Stimulated activated CD8-positive, alpha-beta memory T cell treated with anti-CD3 and anti-CD28 coated beads, Interleukin-15, amount 100 ng/mL, for 24 hours (primary cell): ENCODE measurements at places on chromosomes 2 and 18.

DNA sequence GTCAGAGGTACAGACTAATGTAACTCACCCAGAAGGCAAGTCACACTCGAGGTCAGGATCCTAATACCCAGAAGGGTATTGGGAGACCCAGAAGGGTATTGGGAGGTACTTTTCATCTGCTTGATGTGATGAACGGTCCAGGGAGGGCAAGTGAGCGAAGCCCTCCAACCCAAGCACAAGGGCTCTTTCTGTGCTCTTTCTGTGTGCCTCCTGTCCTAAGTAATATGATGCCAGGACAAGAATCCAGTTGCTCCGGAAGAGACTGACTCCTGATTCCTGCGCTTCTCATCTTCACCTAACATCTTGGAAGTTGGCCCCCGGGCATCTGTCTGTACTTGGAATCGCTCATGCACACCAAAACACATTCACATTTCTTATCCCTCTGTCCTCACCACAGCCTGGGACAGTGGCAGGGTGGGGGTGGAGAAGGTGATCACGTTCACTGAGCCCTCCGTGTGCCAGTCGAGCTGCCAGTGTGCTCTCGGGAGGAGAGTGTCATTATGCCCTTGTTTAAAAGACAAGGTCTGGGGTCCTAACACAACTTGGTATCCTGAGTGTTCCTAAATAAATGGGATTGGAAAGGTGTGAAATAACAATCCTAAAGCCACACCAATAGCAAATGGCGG is 17.1 kb downstream of the GYPC start:
- DNase-seq, result no peak

DNA sequence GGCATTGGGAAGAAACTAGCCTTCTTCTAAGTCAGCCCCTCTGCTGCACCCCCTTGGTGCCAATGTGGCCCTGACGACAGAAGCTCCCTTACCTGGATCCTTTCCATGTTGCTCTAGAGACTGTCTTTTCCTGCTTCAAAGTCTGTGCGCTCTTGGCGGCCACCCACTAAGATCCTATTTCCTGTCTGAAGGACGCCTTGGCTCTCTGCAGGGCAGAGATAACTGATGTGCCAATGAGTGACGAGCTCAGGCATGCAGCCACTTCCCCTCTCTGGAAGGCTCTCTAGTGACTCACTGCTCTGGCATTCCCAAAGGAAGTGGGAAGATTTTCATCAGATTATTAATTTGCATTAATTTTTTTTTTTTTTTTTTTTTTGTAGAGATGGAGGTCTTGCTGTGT is 273.5 kb downstream of the CDH20 start:
- DNase-seq, result no peak

DNA sequence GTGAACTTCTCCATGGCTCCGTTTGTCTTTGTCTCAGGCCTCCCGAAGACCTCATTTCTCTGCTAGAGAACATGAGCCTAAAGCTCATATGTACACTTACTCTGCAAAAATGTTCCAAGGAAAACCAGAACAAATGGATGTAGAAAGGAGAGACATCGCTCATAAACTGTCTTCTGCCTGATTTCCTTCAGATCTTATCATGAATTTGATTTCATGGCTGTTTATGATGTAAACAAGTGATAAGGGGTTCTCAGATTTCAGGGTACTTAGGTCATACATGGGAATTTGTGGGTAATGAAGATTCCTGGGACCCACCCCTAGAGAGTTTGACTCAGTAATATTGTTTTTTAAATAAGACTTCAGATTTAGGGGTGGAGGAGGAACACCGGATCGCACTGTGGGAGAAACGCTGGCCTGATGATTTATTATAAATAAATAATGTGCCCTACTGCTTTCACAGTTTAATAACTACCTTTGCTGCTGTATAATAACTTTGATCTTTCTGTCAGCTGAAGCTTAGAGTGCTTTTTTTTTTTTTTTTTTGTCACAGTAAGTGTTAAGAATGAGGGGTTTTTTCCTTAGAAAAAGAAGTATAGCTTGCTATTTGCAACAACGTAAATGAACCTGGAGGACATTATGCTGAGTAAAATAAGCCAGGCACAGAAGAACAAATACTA is 14.9 kb downstream of the AOX1 start:
- no peak for DNase-seq

- no peak for DNase-seq
Observed at GRCh38 chr2:150125188-150125587, 362.3 kb downstream of the RND3 start.

- no peak for DNase-seq
Observed at GRCh38 chr2:146786396-146786795, 1058.4 kb upstream of the ACVR2A start.

DNA sequence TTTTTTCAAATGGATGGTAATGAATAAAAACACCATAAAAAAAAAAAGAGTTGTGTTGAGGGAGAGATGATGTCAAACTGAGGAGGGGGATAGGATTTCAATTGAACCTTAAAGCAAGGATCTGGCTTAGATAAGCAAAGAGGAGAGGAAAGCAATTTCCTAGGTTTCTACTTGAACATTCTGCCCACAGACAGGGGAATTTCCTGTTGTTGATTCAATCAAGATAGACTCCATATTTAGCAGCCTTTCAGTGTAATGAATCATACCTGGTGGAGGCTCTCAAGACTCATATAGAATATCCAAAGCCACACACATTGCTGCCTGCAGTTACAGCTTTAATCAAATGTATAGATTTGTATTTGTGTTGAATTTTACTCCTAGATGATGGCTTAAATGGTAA is 294.4 kb upstream of the PIK3C3 start:
- DNase-seq, result no peak

DNA sequence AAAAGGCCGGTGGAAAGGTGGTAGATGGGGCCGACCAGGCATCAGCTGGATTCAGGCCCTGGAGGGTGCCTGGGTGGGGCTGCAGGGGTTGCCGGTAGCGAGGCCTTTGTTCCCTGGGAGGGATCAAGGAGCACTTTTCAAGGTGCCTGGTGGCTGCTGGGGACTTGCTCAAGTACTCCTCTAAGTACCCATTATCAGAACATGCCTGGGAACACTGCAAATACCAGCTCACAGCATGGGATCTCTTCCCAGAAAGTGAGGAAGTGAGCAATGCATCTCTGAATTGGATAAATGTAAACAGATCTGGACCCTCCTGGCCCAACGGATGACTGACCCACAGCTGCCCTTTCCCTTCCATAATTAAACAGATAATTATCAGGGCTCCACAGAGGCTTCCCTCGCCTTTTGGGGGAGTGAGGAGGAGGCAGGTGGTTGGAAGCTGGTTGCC is 210.5 kb downstream of the SH3RF3 start:
- DNase-seq, result no peak

- no peak for DNase-seq
Observed at GRCh38 chr18:35635170-35635569, 53.6 kb downstream of the GALNT1 start.

DNA sequence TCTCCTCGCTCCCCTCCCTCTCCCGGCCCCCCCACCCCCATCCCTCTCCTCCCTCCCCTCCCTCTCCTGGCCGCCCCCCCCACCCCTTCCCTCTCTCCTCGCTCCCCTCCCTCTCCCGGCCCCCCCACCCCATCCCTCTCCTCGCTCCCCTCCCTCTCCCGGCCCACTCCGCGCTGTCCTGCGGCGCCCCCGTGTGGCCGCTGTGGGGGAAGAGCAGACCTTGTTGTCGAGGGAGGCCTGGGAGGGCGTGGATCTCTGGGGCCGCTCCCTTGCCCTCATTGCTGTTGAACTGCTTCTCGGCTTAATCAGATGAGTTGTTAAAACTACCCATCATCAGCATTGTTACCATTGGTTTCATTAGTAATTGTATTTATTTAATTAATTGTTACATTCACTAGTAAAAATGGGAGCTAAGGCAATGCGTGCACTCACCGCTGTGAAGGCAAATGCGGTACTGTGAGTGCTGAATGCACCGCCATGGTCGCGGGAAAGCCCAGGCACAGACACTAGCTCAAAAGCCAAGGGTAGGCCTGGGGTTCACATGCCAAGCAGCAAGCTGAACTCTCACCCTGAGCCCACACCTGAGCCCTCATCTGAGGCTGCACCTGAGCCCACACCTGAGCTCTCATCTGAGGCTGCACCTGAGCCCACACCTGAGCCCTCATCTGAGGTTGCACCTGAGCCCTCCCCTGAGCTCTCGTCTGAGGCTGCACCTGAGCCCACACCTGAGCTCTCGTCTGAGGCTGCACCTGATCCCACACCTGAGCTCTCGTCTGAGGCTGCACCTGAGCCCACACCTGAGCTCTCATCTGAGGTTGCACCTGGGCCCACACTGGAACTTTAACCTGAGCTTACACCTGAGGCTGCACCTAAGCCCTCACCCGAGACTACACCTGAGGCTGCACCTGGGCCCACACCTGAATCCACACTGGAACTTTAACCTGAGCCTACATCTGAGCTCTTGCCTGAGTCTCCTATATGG is 8.8 kb downstream of the RTP5 start:
- peak; percentile 69 for DNase-seq

DNA sequence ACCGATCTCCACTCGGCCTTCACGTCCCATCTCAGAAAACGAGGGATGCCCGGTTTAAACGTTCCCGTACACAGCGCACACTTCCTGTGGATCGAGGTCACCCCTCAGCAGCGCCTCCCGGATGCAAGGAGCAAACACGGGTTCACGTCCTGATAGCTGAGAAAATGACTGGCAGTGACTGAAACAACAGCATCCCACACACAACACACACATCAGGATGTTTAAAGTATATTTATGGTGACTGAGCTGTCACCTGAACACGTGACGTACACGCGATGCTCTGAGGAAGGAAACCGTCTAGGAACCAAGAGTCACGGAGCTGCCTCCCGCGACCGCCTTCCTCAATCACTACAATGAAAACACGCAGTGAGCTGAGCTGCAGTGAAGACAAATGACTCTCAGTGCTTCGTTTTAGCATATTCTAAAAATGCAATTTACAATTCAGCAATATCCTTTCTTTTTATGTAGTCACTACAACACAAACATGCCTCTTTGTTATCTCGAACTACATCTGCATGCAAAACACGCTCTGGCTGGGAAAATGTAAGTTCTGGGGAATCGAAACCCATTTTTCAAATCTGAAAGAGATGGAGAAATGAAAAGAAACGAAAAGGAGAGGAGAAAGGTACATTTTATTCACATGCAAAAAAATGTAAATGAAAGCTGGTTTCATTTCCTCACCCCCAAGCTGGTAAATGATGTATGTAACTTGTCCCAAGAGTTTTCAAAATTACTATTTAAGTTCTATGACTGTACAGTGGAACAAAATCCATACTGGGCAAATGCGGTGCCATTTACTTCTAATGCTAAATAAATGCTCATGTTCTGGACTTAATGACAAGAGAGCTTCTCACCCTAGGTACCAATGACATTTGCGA is 19.8 kb downstream of the HDAC4 start:
- no peak for DNase-seq

- no peak for DNase-seq
Observed at GRCh38 chr2:96407919-96408550, 72.5 kb downstream of the NCAPH start.

GRCh38 chr2:27798948-27799645 is 27.6 kb downstream of the MRPL33 start:
- no peak for DNase-seq
